ENCODE measurements at places on chromosomes 5 and 9. TPM values are rescaled to one million over a fixed set of nuclear protein-coding genes. Genes with fewer than 3 reads are reported as not detected.

DNA sequence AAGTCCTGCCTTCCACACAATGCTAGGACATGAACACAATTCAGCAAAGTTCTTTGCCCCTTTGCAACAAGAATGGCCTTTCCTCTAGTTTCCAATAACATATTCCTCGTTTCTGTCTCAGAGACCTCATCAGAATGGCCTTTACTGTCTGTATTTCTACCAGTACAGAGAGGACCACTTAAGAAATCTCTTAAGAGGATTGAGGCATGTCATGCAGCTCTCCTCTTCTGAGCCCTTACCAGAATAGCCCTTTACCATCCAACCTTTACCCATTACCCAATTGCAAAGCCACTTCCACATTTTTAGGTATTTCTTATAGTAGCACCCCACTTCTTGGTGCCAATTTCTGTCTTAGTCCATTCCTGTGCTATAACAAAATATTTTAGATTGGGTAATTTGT, 20.3 kb downstream of the TNPO1 start:
- DNase-seq = no peak

The ELOVL7 gene
- total RNA-seq = 5.1 TPM

- DNase-seq = no peak
Measured at GRCh38 chr9:122129969-122130368, 29.6 kb downstream of the NDUFA8 start.

The PTGS1 gene
- 1.3 TPM for total RNA-seq

The C9 gene
- not detected for total RNA-seq

- DNase-seq = no peak
Measured at GRCh38 chr9:74729136-74729695, 158.5 kb downstream of the TRPM6 start.

DNA sequence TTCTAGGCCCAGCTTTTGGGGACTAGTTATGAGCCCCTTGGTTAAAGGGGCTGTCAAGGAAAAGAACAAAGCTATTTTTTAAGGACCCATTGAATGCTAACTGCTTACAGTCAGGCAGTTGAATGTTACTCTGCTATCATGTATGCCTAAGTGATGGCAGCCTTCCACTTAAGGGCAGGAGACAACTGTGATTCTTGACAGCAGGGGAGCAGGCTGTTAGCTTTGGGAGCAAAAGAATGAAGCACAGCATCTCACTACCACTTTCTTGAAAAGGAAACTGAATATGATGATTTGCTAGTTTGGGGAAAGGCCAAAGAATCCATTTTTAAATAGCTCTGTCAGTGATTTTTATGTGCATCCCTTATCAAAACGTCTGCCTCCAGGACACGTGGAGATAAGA, 221.6 kb downstream of the SH3GL2 start:
- no peak for DNase-seq

- no peak for DNase-seq
Measured at GRCh38 chr9:124210697-124211096, 47.1 kb upstream of the NEK6 start.

The INSL4 gene
- not detected for total RNA-seq

The COL5A1 gene
- 12.0 TPM for total RNA-seq

DNA sequence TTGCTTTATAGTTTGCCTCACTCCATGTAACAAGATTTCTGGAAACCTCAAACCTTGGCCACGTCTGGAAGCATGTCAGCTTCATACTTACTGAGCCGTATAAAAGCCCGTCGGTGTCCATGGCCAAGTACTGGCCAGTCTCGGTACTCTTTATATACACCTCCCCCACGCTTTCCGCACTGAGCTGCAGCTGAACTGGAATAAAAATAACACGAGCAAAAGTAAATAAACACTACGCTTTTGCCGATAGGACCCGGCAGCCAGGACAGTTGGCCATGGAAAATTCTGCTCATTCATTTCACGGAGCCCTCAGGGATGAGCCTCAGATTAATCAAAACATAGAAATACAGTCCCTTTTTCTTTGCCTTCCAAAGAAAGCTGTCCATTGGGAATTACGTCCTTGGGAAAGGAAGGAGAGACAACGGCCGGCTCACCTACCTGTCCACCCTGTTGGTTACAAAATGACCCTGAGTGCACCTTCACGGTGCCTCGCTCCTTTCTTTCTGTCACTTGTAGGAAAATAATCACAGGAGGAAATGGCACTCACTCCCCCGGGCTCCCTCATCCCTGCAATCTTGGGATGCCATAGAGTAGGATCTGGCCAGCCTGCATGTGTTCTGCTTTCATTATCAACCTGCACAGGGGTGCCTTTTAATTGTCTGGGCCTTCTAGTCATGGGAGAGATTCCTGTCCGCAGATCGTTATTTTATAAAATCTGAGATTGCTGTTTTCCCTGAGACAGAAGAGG, 85.1 kb downstream of the FGF1 start:
- DNase-seq = no peak

The RNF183 gene
- not detected for total RNA-seq

The SHC3 gene
- 7.1 TPM for total RNA-seq

DNA sequence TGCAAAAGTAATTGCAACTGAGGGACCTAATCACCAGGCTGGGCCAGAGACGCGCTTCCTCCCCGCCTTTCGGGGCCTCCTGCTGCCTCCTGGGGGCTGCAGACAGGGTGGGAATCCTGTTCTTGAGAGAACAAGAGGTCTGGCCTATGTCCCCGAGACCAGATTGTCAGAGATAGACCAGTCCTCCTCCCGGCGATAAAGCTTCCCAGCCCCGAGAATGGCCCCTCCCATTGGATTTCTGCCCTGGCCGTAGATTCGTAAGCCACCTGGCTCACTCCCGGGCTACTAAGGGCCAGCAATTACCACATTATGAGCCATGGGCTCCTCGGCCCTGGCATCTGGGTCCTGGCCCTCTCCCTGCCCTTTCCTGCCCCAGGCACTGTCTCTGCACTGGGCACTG, 70.4 kb downstream of the HRH2 start:
- no peak for DNase-seq

DNA sequence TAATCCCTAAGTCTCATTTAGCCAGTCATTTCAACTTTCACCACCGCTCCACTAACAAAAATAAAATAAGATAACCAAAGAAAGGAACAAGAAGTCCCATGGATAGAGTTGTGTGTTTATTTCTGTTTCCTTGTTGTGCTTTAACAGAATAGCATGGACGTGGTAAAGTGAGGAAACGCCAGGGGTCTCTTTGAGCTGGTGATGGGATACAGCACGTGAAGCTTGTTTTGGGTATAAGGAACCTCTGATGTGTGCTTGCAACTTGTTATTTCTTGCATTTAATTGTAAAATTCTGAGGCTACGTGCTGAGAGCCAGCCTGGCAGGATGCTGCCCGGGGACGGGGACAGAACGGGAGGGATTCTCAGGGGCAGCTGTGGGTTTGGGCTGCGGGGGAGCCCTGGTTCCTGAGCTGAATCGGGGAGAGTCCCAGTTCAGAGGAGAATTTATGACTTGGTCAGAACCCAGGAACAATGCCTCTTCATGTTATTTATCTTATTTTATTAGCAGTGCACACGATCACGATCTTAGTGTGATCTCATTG, 63.4 kb downstream of the ANKRD33B start:
- DNase-seq = no peak

- DNase-seq = no peak
Measured at GRCh38 chr9:92971121-92971520, 23.8 kb downstream of the FGD3 start.

The PPIC gene
- 9.0 TPM for total RNA-seq

GRCh38 chr5:157447201-157447637, 12.8 kb upstream of the NIPAL4 start:
- peak; percentile 36 for DNase-seq

DNA sequence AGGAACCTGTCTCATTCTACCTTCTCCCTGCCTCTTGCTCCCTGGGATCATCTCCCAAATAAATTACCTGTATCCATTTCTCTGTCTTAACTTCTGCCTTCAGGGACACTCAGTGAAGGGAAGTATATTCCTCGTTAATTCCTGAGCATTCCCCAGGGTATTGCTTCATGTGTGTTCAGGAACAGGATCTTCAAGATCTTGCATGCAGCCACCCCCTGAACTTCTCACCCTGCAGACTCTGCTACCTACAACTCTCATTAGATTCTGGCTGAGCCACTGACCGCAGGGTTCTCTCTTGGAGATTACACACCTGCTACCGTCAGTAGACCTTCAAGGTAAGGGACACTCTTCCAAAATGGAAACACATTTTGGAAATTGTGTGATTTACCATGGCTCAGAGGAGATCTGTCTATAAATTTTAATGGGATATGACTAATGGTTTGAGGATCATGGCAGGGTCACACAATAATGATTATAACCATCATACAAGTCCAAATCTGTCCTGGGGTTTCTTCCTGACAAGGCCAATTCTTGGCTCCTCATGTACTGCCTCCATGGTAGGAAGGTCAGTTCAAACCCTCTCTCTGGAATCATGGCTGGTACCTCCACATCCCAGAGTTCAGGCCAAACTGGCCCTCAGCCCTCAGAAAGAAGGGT, 38.9 kb upstream of the UGCG start:
- no peak for DNase-seq

- DNase-seq = peak; percentile 50
Measured at GRCh38 chr5:8184455-8185063, 315.6 kb downstream of the MTRR start.

- no peak for DNase-seq
Measured at GRCh38 chr5:157294407-157295091, 28.6 kb downstream of the CYFIP2 start.

GRCh38 chr5:143057580-143057999, 287.4 kb downstream of the ARHGAP26 start:
- DNase-seq = no peak

DNA sequence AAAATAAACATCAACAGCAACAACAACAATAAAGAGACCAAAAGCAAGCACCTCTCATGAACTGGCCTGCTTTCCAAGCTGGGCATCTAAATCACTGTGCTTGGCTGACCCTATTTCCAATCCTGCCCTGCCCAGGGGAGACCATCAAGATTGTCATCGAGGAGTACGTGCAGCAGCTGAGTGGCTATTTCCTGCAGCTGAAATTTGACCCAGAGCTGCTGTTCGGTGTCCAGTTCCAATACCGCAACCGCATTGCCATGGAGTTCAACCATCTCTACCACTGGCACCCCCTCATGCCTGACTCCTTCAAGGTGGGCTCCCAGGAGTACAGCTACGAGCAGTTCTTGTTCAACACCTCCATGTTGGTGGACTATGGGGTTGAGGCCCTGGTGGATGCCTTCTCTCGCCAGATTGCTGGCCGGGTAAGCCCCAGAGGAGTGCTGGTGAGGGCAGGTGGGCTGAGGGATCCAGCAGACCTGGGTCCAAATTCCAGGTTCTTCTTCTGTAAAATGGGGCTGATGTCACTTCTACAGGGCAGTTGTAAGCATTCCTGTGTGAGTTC, 15.6 kb downstream of the PTGS1 start:
- peak; percentile 22 for DNase-seq

DNA sequence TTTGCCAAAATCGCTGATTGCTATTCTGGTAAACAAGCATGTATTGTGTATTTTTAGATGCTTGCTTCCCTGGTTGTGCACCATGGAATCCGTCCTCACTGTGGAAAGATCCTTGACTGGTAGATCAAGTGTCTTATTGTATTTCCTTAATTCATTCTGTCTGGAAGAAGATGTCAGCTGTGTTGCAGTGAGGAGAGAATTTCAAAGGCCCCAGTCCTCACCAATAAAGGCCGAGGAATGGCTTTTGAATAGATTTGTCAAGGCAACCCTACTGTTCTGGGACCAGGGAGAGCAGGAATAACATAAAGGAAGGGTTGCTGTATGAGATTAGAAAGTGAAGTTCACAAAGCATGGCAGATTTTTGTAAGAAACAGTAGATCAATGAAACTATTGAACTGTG, 36.2 kb upstream of the POU5F2 start:
- no peak for DNase-seq

The GNA14 gene
- total RNA-seq = 3.2 TPM

The NEUROG1 gene
- not detected for total RNA-seq

DNA sequence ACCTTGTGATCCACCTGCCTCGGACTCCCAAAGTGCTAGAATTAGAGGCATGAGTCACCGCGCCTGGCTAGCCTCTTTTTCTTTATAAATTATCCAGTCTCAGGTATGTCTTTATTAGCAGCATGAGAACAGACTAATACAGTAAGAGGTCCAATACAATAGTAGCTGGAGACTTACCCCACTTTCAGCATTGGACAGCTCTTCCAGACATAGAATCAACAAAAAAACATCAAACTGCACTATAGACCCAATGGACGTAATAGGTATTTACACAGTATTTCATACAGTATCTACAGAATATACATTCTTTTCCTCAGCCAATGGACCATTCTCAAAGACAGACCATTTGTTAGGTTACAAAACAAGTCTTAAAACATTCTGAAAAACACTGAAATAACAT, 6.1 kb upstream of the RCL1 start:
- no peak for DNase-seq

GRCh38 chr5:94674490-94675382, 56.3 kb downstream of the SLF1 start:
- no peak for DNase-seq

DNA sequence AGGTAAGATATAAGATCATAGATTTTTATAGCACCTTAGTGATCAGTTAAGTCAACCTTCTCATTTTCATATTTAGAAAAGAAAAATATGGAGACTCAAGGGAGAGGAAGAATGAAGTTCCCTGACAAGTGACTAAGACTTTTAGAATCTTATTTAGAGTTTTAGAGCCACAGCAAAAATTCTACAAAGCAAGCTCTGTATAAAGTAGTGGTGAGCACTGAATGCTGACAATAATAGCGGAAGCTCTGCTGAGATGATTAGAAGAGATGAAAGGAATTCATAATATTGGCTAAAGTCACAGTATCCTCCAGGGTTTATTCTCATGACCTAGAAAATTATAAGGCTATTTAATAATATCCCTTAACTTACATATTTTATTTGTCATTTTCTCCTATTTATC, 316.0 kb downstream of the PDE4D start:
- DNase-seq = no peak

DNA sequence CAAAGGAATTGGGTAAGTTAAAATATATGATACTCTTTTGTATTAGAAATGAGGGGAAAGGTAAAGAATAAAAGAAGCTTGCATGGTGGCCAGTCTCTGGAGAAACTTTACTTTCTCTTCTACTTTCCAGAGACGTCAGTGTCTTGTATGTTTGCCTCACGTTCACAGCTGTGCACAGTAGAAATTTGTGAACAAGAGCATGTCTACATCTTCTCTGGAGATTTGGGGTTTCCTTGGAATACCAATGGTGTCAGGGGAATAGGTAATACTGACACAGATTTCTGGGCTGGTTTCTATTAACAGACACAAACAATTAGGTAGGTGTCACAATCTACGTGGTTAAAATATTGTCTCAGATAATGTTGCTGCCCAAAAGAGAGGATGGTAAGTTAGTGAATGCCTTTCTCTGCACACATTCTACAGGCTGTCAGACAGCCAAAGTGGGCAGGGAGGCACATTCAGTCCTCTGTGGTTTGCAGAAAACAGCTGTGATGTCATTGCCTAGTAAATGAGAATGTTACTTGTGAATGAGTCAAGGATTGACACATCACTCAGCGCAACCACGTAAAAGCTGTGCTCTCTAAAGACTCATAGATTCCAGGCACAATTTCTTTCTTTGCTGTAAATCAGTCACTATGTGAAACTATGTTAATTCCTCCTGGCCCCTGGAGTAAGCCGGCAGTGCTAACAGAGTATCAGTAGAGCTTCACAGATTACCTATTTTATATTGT, 397.1 kb downstream of the MAN2A1 start:
- DNase-seq = no peak

Data from H1 (cell line).